Activated T-cell treated with anti-CD3 and anti-CD28 coated beads, Interleukin-2, amount 50 U/mL, for 72 hours (primary cell): ENCODE measurements at places on chromosomes 5 and 9.

DNA sequence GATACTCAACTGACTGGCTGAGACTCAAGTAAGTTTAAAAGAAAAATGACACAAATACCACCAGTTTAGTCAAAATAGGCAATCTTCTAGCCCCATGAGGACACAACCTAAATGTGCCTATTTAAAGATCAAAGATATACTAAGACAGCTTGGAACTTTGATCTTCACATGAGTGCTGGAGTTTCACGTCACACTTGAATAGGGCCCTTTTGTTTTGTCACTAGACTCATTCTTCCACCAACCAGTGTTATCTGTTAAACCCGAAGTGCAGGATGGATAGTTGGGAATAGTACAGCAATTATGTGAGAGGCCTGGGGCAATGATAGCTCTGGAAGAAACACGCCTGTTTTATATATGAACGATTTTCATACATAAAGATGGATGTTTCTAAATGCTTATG, 792.8 kb upstream of the NUDT12 start:
- no peak for DNase-seq

- DNase-seq, result no peak
These were observed 114.6 kb downstream of the MTX3 start for GRCh38 chr5:79876456-79876855.

GRCh38 chr5:53827211-53827651, 266.8 kb downstream of the NDUFS4 start:
- no peak for DNase-seq

- no peak for DNase-seq
These were observed 14.1 kb upstream of the C1QTNF3 start for GRCh38 chr5:34057118-34057517.

DNA sequence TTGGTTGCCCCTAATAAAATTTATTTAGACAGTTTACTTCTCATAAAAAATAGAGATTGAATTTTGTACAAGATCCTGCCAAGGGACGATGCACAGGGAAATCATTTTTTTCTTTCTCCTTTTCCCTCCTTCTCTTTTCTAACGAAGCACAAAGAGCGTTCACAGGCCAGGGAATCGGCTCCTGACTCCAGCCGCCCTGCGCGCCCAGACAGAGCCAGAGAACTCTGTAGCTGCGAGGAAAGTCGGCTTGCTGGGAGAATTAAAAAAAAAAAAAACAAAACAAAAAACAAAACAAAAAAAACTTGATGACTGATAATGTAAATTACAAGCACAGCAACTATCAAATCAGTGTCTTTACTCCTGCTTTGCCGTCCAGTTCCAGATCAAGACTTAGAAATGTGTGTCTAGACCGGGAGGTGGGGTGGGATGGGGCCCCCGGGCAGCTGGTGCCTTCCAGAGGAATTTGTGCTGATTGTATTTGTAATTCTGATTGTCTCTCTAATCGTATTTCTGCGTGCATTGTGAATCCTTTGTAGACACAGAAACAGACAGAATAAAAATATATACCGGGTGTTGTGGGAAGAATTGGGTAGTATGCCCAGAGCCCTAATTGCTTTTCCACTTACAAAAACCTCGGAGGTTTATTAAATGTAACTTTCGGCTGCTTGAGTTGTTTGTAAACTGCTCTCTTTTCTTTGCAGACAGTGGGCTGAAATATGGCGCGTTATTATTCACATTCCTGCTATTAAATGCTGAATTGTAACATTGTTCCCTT, 3.6 kb upstream of the OTP start:
- DNase-seq, result no peak

- DNase-seq, result no peak
These were observed 39.6 kb upstream of the SH3PXD2B start for GRCh38 chr5:172493906-172494305.
